NCI-H345 (cell line): ENCODE measurements at places on chromosomes 5 and 9.

GRCh38 chr5:78778538-78778937 is 130.0 kb upstream of the LHFPL2 start:
- no peak for DNase-seq

DNA sequence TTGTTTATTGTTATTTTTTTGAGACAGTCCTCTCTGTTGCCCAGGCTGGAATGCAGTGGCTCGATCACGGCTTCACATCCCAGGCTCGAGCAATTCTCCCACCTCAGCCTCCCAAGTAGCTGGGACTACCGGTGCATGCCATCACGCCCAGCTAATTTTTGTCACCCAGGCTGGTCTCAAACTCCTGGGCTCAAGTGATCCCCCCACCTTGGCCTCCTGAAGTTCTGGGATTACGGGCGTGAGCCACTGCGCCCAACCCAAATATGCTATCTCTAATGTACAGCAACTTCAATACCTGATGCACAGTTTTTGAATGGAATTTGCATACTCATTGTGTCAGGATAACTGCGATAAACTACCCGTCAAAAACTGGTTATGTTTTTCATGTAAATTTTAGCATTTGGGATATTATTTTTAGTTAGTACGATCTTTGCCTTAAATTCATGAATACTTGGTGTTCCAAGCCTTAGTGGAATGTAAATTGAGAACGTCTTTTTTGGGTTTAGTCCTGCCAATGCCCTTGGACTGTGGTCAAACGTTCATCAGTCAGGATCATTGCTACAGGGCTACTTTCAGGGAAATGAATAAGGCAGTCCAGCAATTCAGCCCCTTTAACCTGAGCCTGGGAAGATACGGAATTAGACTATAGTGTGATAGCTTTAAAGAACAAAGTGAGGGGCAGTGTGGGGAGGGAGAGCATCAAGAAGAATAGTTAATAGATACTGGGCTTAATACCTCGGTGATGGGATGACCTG is 4.4 kb downstream of the UGCG start:
- DNase-seq: no peak

- DNase-seq: peak; percentile 22
Measured at GRCh38 chr5:141483902-141484301, 928 bp upstream of the PCDHGC4 start.

DNA sequence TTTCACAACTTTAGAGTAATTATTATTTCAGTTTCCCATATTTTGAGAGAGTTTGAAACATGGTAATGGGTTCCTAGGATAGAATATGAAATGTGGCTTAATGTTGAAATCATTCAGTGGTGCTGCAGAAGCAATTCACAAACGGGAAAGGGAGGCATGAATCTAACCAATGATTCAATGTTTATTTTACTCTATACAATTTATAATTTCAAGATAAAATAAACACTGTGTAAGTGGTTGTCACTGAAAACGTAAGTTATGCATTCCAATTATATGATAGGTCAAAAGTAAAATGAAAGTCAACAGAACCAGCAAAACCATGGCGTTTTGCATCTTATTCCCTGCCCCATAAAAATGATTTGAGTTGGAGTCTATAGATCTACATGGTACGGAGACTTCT is 1207.1 kb upstream of the CDH18 start:
- no peak for DNase-seq

DNA sequence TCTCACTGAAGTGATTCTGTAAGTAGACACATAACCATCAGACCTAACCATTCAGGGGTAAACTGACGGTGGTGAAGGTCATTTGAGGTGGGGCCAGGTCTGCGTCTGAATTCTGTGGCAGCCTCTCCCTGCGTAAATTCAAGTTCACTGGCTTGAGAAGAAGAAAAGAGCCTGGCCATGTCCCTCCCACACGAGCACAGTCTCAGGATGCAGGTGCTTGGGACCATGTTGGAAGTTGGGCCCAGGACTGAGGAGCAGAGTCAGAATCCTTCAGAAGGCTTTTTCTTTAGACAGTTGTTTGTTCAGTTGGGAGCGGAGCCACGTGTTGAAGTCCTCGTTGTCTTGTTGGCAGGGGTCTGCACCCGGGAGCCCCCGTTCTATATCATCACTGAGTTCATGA is 24.1 kb downstream of the QRFP start:
- no peak for DNase-seq

DNA sequence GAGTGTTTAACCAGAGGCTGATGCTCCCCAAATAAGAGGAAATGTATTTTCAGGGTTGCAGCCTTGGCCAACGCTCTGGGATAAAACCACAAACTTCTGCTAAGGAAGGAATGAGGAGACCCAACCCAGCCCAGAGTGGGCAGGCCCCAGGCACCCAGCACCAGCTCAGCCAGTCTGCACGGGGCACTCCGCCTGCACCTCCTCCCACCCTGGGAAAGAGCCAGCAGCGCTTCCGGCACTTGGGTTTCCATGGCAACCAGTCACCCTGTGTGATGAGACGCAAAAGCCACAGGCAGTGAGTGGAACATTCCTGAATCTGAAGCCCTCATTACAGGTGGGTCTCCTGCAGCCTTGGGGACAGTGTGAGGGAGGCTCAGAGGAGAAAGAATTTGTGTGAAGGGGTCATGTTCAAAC is 85.2 kb upstream of the ZBTB43 start:
- peak; percentile 66 for DNase-seq

DNA sequence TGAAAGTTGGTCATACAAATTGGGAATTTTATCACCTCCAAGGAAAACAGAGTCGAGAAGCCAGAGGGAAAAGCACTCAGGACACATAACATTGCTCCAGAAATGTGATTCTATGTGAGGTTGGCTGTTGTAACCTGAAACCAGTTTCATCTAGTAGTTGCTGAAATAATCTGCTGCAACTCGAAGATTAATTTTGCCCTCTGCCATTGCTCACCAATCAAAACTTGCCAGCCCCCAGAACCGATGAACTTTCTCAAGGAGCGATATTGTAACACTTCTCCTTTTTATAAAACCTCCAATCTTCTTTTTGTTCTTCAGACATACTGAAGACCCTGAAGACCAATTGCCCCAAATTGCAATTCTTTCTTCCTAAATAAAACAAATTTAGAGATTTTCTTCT is 31.1 kb downstream of the C5orf58 start:
- no peak for DNase-seq

- DNase-seq: no peak
Measured at GRCh38 chr9:110828264-110828663, 159.7 kb downstream of the MUSK start.

DNA sequence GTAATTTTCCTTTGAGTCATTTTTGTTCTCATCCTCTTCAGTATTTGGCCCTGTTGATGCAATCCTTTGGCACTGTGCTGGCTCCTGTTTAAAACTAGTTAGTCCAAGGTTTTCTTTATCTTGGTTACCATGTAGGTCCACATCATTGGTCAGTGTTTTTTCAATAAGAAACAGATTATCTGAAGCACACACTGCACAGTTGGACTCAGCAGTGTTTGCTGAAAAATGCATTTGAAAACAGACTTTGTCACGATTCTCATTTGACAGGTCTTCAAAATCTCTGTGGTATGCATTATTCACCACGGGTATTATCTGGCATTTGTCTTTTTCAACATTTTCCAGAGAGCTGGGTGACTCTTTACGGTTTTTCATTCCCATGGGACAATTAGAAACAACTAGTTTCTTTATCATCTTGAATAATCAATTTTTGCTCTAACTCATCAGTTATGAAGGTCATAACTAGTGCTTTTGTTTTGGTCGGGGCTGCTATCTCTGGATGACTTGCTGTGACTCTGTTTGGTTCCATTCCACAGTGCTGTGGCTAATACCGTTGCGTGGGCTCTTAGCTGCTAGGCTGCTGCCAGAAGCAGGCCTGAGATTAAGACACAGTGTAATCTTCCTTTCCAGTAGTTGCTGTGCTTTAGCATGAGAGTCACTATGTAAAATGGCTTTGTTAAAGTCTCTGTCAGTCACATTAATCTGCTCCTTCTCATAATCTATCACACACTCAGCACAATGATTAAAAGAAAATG is 36.2 kb downstream of the NUDT12 start:
- DNase-seq: no peak

DNA sequence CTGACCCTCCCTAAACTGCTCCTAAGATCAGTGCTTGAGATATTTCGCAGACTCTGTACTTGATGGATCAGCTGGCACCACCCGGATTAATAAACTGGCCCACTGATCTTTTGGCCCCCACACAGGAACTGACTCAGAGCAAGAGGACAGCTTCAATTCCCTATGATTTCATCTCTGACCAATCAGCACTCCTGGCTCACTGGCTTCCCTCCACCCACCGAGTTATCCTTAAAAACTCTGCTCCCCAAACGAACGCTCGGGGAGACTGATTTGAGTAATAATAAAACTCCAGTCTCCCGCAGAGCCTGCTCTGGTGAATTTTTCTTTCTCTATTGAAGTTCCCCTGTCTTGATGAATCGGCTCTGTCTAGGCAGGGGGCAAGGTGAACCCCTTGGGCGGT is 36.5 kb upstream of the CD180 start:
- no peak for DNase-seq

- DNase-seq: no peak
Measured at GRCh38 chr9:109027176-109027575, 13.9 kb upstream of the CTNNAL1 start.

DNA sequence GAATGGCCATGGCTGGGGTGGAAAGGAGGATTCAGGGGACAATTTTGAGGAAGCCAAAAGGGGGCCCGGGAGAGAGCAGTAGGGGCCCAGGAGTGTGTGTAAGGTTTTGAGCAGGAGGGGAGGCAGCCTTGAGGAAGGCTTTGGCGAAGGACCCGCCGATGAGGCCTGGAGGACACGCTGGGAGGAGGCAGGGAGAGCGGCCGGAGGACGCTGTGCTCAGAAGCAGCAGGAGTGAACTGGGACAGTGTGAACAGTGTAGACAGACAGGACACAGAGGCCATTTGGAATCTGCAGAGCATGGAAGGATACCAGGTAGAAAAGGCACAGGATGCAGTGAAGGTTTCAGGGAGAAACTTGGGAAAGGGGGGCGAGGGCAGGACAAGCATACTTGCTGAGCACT is 14.9 kb downstream of the UNC5A start:
- no peak for DNase-seq

GRCh38 chr9:110543631-110544051 is 35.9 kb downstream of the SVEP1 start:
- peak; percentile 68 for DNase-seq

DNA sequence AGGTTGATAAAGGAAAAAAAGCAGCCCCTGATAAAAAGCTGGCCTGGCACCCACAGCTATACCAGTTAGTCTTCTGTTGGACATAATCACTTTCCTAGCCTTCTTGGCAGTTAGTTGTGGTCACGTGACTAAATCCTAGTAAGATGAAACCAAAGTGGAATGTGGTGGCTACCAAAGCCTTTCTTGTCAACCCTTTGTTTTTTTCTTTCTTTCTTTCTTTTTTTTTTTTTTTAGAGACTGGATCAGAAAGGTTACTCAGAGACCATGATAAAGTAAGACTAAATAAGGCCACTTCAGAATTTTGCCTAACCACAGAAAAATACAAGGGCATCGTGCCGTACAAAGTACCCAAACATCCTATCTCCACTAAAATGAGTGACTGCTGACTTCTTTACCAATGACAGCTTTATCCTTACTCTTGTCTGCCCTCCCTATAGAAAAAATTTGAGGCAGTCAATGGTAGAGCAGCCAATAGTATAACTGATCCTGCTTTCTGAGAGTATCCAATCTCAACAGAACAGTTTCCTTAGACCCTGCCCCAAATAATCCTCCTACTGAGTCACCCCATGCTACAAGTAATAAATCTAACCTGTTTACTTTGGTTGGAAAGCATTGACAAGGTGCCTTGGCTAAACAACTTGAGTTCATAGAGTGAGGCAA is 14.2 kb upstream of the KIF27 start:
- no peak for DNase-seq

GRCh38 chr5:132826424-132827082 is 3.9 kb downstream of the SHROOM1 start:
- DNase-seq: no peak

DNA sequence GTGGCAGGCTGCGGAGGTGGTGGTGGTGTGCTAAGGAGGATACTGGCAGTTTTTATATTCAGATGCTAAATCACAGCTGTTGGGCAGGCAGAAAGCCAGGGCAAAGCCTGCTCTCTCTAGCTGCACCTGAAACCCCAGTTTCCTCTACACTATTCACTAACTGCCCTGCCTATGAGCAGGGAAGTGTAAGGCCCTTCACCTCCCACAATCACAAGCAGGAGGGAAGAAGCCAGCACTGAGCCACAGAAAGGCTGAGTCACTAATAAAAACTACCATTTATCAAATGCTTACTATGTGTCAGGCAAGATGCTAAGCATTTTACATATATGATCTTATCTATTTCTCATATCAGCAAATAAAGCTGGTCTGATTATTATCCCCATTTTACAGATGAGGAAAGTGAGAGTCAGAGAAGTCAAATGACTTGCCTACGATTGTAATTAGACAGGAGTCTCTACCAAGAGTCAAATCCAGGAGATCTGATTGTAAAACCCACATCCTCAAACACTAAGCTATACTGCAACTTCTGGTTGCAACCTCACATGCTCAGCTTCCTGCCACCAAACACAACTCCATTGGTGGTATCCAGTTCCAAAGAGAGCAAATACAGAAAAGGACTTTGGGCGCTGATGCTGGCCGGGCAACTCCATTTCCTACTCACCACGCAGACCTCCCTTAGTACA is 17.7 kb upstream of the IL6ST start:
- DNase-seq: peak; percentile 6

DNA sequence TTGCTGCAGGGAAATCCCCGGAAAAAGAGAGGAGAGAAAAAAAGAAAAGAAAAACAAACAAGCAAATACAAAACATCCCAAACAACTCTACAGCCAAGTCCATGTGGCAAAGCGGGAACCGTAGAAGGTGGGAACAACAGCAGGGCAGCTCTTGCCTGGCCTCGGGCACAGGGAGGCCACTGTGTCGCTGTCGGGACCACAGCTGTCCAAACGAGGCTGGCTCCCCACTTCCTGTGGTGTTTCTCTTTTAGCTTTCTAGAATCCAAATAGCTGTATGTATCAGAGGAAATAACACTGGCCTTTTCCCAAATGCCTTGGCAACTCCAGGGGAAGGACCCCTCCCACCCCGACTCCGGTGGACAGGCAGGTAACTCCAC is 41.6 kb upstream of the EQTN start:
- no peak for DNase-seq

DNA sequence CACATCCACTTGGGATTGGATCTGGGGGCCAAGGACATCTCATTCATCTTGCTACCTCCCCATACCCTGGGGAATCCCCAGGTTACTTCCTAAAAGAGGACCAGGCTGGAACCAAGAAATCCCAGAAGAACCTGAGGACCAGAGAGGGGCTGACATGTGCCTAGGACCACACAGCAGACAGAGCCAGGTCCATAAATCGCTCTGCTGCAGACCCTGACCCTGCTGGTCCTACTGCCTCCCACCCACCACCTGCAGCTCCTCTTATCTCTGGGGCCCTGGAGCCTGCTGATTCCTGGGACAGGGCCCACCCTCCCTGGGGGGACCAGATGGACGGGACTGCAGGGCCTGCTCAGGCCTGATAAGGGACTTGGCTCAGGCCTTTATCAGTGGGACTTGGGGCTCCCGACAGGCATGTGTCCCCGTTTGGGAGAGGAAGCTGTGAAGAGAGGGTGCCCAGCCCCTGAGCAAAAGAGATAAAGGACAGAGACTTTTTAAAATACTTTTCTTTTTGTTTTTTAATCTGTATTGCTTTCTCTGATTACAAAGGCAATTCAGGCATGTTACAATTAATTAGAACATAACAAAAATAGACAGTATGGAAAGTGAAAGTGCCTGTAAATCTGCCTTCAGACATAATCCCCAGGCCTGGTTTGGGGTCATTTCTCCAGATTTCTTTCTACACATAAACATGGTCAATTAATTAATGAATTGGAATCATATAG is 101.3 kb upstream of the LARP1 start:
- DNase-seq: no peak
